ENCODE measurements at places on chromosomes 7 and 10. TPM values are rescaled to one million over a fixed set of nuclear protein-coding genes. Genes with fewer than 3 reads are reported as not detected.

SFTPA1 gene
- not detected for total RNA-seq

CACNA2D1 gene
- 5.5 TPM for total RNA-seq

DNA sequence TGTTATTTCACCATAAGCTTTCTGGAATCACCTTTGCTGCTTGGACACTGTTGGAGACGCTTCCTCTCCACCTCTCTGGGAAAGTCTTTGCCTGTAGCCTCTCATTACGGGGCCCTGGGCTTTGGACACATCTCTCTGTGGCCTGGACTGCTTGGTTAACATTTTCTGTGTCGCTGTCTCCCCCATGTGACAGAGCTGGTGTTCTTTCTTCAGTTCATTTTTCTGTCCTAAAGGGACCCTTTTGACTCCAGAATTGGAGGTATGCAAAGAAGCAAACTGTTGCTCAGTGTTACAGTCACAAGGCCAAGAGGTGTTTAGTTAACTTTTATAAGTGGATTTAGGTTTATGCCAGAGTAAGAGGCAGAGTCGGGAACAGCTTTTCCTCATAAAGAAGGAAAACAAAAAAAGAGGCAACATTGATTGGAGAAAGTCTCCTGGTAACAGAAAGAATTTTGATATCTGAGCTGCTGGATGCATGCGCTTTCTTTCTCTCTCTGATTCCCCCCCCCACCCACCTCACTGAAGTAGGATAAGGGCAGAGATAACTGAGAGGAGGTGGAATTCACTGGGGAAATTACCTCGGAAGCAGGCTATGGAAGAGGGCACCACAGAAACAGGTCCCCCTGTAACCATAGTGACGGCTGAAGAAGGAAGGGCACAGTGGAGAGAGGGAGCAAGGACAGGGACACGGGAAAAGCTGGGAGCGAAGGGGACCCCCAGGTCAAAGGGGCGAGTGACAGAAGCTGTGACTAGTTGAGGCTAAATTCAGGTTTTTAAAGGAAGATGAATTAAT is 57.8 kb downstream of the LGI1 start:
- DNase-seq = no peak

DNA sequence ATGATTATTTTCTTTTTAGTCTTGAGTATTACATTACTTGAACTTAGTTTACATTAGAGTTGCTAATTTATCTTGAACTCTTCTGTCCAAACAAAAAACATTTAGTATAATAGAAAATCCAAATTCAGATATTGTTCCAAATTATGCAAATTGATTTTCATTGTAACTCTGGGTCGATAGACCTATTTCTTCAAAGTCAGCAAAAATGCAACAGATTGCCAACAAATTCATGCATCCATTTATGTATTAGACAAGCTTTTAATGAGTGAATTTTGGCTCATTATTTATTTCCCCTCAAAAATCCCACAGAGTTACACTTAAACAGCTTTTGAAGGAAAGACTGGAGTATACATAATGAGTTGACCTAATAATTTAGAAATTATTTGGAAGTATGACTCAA is 240.8 kb downstream of the RELN start:
- DNase-seq = no peak

DNA sequence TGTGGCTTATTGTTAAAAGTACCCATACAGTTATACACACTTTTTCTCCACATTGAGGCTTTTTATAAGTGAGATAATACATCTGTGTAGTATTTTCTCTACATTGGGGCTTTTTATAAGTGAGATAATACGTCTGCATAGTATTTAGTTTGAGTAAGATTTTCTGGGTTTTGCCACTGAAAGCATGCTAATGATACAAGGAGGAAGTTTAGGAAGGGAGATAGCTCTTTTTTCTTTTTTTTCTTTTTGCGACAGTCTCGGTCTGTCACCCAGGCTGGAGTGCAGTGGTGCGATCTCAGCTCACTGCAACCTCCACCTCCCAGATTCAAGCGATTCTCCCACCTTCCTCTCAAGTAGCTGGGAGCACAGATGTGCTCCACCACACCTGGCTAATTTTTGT is 13.3 kb downstream of the FAM107B start:
- no peak for DNase-seq

GRCh38 chr10:71434760-71435394 is 38.2 kb downstream of the CDH23 start:
- DNase-seq = peak; percentile 23
